ENCODE measurements at places on chromosomes 11 and 22. TPM values are rescaled to one million over a fixed set of nuclear protein-coding genes. Genes with fewer than 3 reads are reported as not detected.

The POU2AF3 gene
- not detected for total RNA-seq

The KLHDC7B gene
- not detected for total RNA-seq

The LARGE2 gene
- total RNA-seq, result 18.4 TPM

DNA sequence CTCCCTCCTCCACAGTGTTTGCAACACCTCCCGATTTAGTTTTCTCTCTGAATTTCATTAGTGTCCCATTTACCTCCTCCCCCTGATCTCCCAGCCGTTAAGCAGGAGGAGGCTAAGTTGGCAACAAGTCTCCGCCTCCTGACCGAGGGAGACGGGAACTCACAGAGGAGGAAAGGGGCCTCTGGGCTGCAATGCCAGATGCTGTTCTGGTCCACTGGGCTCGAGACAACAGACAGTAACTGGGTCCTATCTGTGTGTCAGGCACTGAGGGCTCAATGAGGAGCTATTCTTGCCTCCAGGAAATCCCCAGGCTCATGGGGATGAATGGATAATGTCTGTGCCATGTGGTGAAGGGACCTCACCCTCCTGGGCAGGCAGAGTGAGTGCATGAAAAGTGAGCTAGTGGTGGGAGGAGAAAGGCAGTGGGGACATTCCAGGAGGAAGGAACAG is 228.1 kb downstream of the TENM4 start:
- no peak for DNase-seq

GRCh38 chr22:19068784-19069271 is 53.4 kb downstream of the DGCR2 start:
- DNase-seq, result no peak

DNA sequence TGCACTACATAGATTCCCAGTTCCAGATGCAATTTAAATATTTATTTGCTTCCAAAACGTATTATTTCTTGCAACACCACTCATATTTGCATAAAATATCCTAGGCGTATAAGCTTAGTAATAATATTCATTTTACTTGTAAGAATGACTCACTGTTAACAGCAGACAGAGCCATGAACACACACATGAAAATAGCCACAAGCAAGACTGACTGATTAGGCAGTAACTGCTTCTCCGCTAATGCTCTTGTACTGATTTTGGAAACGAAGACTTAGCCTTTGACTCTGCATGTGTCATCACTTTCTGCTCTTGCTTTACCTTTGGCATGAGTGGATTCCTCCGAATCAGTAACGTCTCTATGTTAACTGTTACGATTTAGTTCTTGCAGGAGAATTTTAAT is 6.0 kb downstream of the OR10Q1 start:
- peak; percentile 74 for DNase-seq

DNA sequence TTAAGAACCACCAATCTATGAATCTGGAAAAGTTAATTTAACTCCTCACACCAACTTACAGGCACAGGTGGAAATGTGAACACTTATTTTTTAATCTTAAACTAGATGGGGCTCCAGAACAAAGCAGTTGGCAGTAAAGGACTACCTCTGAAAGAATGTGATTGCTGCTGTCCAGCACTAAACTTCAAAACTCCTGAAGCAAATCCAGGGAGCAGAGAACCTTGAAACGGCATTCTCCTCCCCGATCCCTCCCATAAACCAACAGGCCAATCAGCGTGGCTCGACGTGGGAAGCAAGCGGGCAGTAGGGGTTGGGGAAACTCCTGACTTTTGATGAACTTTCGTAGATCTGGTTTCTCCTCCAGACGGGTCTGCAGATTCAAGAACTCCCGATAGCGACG is 5.0 kb downstream of the SNX19 start:
- DNase-seq, result no peak

DNA sequence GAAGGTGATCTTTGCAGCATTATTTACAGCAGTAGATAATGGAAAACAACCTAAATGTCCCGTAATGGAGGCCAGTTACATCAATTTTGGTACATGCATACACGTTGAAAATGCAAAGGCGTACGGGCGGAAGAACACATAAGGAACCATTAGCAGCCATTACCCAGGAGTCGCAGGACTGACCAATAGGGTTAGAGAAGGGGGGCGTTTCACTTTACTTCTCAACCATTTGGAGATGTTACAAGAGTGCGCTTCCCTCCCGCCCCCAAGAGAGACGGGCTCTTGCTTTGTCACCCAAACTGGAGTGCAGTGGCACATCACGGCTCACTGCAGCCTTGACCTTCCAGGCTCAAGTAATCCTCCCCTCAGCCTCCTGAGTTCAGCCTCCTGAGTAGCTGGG is 52.8 kb upstream of the SLC35C1 start:
- DNase-seq, result no peak

DNA sequence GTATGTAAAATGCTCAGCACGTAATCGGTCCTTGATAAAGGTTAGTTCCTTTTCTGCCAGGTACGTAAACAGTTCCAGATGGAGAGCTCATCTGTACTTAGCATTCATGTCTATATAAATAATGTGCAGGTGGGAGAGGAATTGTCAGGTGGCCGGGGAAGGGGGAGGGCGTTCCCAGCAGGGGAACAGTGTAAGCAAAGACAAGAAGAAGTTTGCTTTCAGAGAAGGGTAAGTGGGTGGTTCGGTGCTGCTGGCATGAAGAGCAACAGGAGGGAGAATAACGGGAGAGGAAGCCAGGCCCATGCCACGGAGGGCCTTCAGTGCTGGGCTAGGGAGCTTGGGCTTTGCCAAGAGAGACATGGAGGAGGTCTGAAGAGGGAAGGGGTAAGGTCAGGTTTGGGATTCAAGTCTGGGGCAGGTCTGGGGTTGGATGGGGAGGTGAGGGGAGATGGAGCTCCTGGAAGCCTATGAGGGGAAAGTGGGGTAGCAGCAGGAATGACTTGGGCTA is 11.4 kb upstream of the WNT11 start:
- no peak for DNase-seq

DNA sequence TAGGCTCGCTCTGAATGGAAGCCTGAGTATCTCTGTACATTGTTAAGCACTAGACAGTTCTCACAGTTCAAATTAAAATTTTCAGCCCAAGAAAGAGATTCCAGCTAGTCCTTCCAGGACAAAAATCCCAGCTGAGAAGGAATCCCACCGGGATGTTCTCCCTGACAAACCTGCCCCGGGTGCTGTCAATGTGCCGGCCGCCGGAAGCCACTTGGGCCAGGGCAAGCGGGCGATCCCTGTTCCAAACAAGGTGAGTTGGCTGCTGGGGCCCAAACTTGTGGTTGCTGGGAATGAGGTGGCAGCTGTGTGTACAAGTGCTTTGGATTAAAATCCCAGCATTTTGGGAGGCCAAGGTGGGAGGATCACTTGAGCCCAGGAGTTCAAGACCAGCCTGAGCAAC is 15.4 kb downstream of the GTSE1 start:
- no peak for DNase-seq

GRCh38 chr11:1771700-1772099 is 8.0 kb upstream of the CTSD start:
- DNase-seq, result no peak

DNA sequence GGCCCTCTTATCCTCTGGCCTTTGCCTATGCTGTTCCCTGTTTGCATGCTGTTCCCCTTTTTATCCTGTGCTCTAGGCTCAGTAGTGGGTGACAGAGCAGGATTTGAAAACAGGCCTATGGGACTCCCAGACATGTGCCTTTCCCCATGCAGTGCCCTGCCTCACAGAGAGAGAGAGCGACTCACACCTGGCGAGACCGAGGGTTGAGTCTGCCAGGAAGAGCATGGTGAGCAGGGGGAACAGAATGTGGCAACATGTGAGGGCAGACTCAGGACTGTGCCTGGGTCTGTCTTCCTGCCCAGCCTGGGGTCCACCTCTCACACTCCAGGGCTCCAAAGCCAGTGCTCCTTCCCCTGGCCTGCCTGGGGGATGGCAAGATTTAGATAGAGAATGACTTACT is 75.0 kb downstream of the NFAM1 start:
- DNase-seq, result peak; percentile 35

- peak; percentile 27 for DNase-seq
Observed at GRCh38 chr11:10934293-10934860, 76.5 kb upstream of the ZBED5 start.
